Type B pancreatic cell (in vitro differentiated cells): ENCODE measurements at places on chromosomes 3 and 15.

DNA sequence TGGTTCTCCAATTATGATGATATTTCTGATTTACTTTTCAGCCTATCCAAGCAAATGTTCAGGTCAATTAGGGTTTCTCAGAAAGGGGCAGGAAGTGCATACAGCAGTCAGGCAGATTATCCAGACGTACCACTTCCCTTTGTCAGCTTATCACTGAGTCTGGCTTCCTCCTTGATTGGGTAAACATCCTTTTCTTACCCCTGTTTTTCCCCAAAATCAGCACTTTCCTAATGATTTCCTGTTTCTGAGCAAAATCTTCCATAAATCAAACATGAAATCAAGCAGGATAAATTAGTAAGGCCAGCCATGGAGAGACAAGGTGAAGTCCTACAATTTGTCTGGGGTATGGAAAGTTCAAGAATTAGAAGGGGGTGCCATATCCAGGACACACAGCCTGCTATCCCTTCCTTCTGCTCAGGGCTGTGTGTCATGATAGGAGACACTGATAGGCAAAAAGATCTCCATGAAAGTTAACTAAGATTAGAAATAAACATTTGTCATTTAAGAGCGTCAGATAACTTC, 29.0 kb downstream of the ADIPOQ start:
- DNase-seq: no peak
- H3K4me3 ChIP-seq: no peak overlapping the region
- H3K27ac ChIP-seq: no peak overlapping the region
- no peaks in the 10 kb centered on the region for H3K4me1 ChIP-seq
- H3K27me3 ChIP-seq: no peaks in the 10 kb centered on the region

DNA sequence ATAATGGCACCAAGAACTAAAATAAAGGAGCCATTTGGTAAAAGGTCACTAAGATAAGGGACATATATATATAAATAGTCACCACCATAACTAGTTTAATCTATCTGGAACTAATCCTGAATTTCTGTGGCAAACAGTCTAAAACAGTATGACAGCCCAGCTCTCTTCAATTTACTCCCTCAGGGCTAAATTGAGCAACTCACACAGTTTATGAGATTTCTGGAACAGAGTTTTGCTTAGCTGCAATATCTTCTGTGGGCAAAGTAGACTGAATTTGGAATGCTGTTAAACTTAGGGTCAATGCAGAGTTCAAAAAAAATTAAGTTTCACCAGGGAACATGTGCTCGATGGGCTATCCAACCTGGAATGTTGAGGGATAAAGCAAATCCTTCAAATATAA, 70.1 kb upstream of the VEPH1 start:
- no peak for DNase-seq
- no peaks in the 10 kb centered on the region for H3K27me3 ChIP-seq
- H3K27ac ChIP-seq: no peak overlapping the region

- peaks cover 2% of the 10 kb centered on the region for H3K27me3 ChIP-seq
- H3K27ac ChIP-seq: no peak overlapping the region
- no peaks in the 10 kb centered on the region for H3K36me3 ChIP-seq
- no peak overlapping the region for H3K4me3 ChIP-seq
- no peak for DNase-seq
- H3K4me1 ChIP-seq: peaks cover 28% of the 10 kb centered on the region
Observed at GRCh38 chr3:169300436-169300835, 363.1 kb downstream of the MECOM start.

- no peak for DNase-seq
- no peaks in the 10 kb centered on the region for H3K27me3 ChIP-seq
- peaks cover 42% of the 10 kb centered on the region for H3K4me1 ChIP-seq
- peak overlapping the region; percentile 6 for H3K27ac ChIP-seq
- H3K4me3 ChIP-seq: peak overlapping the region; percentile 30
Observed at GRCh38 chr3:31762888-31763351, 218.1 kb downstream of the OSBPL10 start.

DNA sequence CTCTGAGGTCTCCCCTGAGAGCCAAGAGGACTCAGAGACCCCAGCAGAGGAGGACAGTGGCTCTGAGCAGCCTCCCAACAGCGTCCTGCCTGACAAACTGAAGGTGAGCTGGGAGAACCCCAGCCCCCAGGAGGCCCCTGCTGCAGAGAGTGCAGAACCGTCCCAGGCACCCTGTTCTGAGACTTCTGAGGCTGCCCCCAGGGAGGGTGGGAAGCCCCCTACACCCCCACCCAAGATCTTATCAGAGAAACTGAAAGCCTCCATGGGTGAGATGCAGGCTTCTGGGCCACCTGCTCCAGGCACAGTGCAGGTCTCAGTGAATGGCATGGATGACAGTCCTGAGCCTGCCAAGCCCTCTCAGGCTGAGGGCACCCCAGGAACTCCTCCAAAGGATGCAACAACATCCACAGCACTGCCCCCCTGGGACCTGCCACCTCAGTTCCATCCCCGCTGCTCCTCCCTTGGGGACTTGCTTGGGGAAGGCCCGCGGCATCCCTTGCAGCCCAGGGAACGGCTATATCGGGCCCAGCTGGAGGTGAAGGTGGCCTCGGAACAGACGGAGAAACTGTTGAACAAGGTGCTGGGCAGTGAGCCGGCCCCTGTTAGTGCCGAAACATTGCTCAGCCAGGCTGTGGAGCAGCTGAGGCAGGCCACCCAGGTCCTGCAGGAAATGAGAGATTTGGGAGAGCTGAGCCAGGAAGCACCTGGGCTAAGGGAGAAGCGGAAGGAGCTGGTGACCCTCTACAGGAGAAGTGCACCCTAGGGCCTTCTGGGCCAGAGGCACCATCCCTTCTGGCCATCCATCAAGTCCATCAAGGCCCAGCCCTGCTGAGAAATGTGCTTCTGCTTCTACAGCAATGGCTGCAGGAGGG, 23.6 kb downstream of the PLEKHO2 start:
- H3K36me3 ChIP-seq: peaks cover 3% of the 10 kb centered on the region
- peaks cover 20% of the 10 kb centered on the region for H3K4me1 ChIP-seq
- no peak overlapping the region for H3K4me3 ChIP-seq
- H3K27me3 ChIP-seq: no peaks in the 10 kb centered on the region

- no peak for DNase-seq
- H3K27me3 ChIP-seq: peaks cover 22% of the 10 kb centered on the region
- H3K36me3 ChIP-seq: no peaks in the 10 kb centered on the region
Observed at GRCh38 chr15:52876991-52877663, 87.0 kb upstream of the ONECUT1 start.

GRCh38 chr3:183532620-183533411, 22.7 kb downstream of the KLHL6 start:
- peaks cover 21% of the 10 kb centered on the region for H3K27me3 ChIP-seq
- H3K36me3 ChIP-seq: no peaks in the 10 kb centered on the region
- no peak overlapping the region for H3K4me3 ChIP-seq

- no peak for DNase-seq
- no peak overlapping the region for H3K27ac ChIP-seq
- H3K27me3 ChIP-seq: no peaks in the 10 kb centered on the region
- no peak overlapping the region for H3K4me3 ChIP-seq
- no peaks in the 10 kb centered on the region for H3K36me3 ChIP-seq
Observed at GRCh38 chr3:46194868-46195553, 13.1 kb downstream of the CCR1 start.

- H3K4me1 ChIP-seq: no peaks in the 10 kb centered on the region
- peaks cover 12% of the 10 kb centered on the region for H3K27me3 ChIP-seq
- no peak overlapping the region for H3K4me3 ChIP-seq
- no peak for DNase-seq
- H3K36me3 ChIP-seq: no peaks in the 10 kb centered on the region
Observed at GRCh38 chr15:67383899-67384298, 129.3 kb downstream of the IQCH start.

DNA sequence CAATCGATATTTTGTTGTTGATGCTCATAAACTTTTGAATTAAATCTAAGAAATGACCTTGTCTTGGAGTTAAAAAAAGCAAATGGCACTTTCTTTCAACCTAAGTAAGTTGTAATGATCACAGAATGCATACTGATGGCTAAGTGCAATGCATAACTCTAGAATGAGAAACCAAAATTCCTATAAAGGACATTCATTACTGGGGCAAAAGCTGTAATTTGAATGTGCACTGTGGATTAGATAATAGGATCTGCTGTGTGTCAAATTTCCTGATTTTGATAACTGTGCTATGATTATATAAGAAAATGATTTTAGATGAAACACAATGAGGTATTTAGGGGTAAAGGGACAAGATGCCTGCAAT, 14.3 kb downstream of the SIAH2 start:
- no peaks in the 10 kb centered on the region for H3K36me3 ChIP-seq
- H3K4me3 ChIP-seq: no peak overlapping the region
- H3K27me3 ChIP-seq: no peaks in the 10 kb centered on the region
- no peak overlapping the region for H3K27ac ChIP-seq
- DNase-seq: no peak

DNA sequence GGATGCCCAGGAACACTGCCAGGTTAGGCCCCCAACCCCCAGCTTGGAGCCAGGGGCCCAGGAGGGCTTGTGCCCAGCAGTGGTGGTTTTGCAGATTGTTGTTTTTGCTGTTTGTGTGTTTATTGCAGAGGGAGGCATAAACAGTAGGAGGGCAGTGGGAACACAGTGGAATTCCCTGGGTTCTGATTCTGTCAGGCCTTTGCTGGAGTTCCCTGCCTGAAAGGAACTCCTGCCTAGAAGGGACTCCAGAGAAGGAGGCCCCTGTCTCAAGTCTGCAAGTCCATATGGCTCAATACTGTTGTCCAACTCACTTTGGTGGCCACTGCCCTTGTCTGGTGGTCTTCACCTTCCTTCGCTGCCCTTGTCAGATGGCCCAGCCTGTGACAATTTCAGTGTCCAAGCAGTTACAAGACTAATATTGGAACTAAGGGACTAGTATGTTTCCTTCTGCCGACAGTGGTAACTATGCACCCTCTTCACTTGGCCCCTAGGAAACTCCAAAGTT, 47.4 kb upstream of the RAB6B start:
- H3K27ac ChIP-seq: no peak overlapping the region
- no peaks in the 10 kb centered on the region for H3K36me3 ChIP-seq
- H3K27me3 ChIP-seq: peaks cover 11% of the 10 kb centered on the region
- H3K4me3 ChIP-seq: no peak overlapping the region

GRCh38 chr15:70097063-70097320, 725 bp downstream of the TLE3 start:
- H3K4me3 ChIP-seq: peak overlapping the region; percentile 99
- no peak overlapping the region for H3K27ac ChIP-seq
- peaks cover 30% of the 10 kb centered on the region for H3K4me1 ChIP-seq
- no peak for DNase-seq

GRCh38 chr3:118011910-118012309, 1022.7 kb downstream of the IGSF11 start:
- DNase-seq: no peak
- H3K27ac ChIP-seq: no peak overlapping the region
- no peaks in the 10 kb centered on the region for H3K36me3 ChIP-seq
- peaks cover 19% of the 10 kb centered on the region for H3K27me3 ChIP-seq
- no peak overlapping the region for H3K4me3 ChIP-seq
- no peaks in the 10 kb centered on the region for H3K4me1 ChIP-seq

- no peak for DNase-seq
- no peaks in the 10 kb centered on the region for H3K27me3 ChIP-seq
- no peak overlapping the region for H3K27ac ChIP-seq
- no peak overlapping the region for H3K4me3 ChIP-seq
Observed at GRCh38 chr3:110323349-110323748, 748.3 kb upstream of the NECTIN3 start.

DNA sequence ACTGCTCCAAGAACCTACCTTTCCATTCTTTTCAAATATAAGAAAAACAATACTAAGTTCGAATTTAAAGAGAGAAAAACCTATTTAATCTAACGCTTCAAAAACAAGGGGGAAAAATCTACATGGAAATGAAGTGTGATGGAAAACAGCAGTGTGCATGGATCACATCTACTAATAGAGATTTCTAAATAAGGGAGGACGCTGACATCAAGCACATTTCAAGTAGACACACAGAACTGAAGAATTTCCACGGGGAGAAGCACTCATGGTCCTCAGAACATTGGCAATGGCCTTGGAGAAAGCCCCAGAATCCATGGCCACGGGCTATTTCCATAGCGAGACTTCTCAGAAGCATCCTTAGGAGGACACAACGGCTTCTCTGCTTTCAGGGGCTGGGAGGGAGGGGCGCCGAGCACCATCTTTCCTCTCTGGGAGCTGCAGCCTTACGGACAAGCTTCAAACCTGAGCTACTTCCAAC, 1.0 kb downstream of the TASOR start:
- H3K4me3 ChIP-seq: peak overlapping the region; percentile 95
- H3K27ac ChIP-seq: peak overlapping the region; percentile 97
- no peak for DNase-seq
- H3K36me3 ChIP-seq: peaks cover 45% of the 10 kb centered on the region
- peaks cover 33% of the 10 kb centered on the region for H3K4me1 ChIP-seq
- no peaks in the 10 kb centered on the region for H3K27me3 ChIP-seq

- peak overlapping the region; percentile 10 for H3K27ac ChIP-seq
- peaks cover 16% of the 10 kb centered on the region for H3K36me3 ChIP-seq
- H3K4me1 ChIP-seq: peaks cover 19% of the 10 kb centered on the region
- H3K27me3 ChIP-seq: no peaks in the 10 kb centered on the region
- DNase-seq: no peak
- no peak overlapping the region for H3K4me3 ChIP-seq
Observed at GRCh38 chr15:90407871-90408317, 19.9 kb downstream of the IQGAP1 start.

- H3K27ac ChIP-seq: no peak overlapping the region
- H3K4me1 ChIP-seq: no peaks in the 10 kb centered on the region
- H3K27me3 ChIP-seq: no peaks in the 10 kb centered on the region
- DNase-seq: no peak
- H3K36me3 ChIP-seq: peaks cover 33% of the 10 kb centered on the region
- no peak overlapping the region for H3K4me3 ChIP-seq
Observed at GRCh38 chr15:93048759-93049161, 40.3 kb downstream of the RGMA start.

- no peak overlapping the region for H3K27ac ChIP-seq
- no peaks in the 10 kb centered on the region for H3K4me1 ChIP-seq
- no peak for DNase-seq
- H3K36me3 ChIP-seq: no peaks in the 10 kb centered on the region
Observed at GRCh38 chr3:165259541-165260193, 63.5 kb upstream of the SLITRK3 start.

DNA sequence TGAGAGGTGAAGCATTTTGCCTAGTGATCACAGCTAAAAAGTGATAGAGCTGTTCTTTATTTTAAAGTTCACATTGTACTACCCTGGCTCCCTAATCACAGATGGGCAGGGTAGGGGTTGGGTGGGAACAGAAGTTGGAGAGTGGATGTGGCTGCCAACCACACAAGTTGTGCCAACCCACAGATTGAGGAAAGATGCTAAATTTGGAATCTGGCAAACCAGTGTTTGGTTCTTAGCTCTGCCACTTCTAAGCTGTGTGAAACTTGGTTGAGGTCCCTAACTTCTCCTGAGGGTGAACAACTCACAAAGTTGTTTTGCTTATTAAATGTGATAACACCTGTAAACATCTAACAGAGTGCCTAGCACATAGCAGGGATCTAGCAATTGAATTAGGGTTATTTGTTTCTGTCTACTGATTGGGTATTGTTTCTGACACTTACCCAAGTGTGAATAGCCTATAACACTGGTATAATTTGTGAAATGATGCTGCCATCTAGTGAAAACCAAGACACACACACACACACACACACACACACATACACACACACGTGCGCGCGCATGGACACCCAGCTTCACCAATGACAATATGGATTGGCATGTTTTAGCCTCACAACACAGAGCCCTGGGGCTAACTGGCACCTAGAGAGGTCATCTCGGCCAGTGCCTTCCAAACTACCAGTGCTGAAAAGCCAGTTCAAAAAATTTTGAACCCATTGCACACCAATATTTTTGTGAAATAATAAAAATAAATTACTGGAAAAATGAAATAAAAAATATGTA, 25.3 kb downstream of the ADGRG7 start:
- H3K27me3 ChIP-seq: no peaks in the 10 kb centered on the region
- no peak overlapping the region for H3K4me3 ChIP-seq
- DNase-seq: no peak
- H3K36me3 ChIP-seq: no peaks in the 10 kb centered on the region
